ENCODE measurements at places on chromosomes 13 and 19.

DNA sequence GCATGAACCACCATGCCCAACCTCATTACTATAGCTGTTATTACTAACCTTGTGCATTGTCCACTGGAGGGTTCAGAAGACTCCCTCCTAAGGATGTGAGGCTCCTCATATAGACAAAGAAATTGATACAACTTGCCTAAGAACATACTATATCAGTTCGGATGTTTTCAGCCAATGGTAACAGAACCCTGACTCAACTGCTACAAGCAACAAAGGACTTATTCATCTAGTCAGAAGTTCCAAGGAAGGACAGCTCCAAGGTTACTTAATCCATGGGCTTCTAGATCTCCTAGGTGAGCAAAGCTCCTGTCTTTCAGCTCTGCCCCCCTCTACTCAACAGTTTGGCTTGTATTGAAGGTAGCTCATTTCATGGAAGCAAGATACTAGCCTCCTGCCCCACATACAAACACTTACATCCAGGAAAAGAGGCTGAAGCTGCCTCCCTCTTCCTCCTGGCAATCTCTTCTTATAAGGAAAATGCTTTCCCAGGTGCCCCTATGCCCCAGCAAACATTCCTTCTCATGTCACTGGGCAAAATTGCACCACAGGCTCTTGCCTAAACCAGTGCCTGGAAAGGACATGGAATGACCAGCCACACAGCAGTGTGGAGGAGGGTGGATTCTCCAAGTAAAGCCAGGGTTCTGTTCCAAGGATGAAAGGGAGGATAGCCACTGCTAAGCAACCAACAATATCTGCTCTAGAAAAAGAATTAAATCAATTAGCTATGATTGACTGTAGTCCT is 497.8 kb downstream of the FOXO1 start:
- no peak for DNase-seq

- DNase-seq, result no peak
Observed at GRCh38 chr19:16566161-16566560, 6.1 kb downstream of the SLC35E1 start.

GRCh38 chr13:51728972-51729371 is 75.0 kb downstream of the DHRS12 start:
- DNase-seq, result no peak

- no peak for DNase-seq
Observed at GRCh38 chr13:90919153-90919552, 428.3 kb upstream of the MIR17HG start.

DNA sequence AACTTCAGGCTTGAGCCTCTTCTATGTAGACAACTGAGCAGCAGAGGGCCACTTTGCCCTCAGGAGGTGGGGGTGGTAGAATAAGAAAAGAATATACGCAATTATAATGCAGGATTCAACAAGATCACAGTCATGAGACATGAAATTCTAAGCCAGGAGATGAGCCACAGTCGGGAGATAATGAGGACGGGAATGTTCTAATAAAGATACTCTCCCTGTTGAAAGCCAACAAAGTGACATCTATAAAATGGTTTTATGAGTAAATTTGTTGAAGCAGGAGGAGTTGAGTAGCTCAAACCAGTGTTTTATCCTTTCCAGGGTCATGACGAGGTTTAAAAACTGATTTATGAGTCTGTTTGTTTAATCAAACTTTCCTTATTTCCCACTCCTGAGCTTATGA is 152.0 kb upstream of the SERP2 start:
- no peak for DNase-seq

GRCh38 chr19:51600940-51601580 is 29.1 kb downstream of the SIGLEC5 start:
- DNase-seq, result peak; percentile 82

- no peak for DNase-seq
Observed at GRCh38 chr19:12544401-12544876, 6.8 kb downstream of the ZNF564 start.

DNA sequence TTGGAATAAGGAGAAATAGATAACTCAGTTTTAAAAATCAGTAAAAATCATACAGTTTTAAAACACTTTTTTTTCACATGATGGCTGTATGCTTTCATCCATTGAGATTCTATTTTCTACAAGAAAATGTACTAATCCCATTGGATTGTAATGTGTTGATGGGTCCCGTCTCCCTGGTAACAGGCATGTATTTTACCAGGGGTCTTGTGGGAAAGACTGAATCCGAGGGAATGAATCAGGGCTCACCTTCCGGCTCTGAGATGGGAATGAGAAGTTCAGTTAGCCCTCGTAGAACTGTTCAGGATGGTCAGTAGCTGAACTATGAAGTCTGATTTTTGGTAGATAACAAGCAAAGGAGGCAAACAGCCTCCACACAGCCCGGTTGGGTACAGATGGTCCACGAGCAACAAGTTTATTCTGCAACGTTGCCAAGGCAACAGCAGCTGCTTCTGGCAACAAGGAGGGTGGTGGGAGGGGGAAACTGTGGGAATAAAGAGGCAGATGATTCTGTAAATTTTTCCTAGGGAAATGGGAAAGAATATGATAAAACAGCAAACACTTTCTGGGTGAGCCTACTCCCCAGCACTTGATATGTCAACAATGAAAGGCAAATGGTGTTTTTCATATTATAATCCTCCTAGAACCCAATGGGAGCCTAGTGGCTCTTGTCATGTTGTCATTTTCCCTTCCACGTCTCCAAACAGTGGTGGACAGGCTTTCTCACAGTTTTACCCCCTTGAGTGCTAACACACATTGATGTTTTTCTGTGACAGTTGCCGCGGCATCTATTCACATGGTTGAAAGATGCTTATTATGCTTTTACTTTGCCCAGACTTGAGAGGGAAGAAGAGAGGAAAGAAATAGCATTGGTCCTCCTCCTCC is 12.4 kb upstream of the SIAH3 start:
- DNase-seq, result no peak

- DNase-seq, result peak; percentile 2
Observed at GRCh38 chr13:85864963-85865530, 65.8 kb upstream of the SLITRK6 start.

DNA sequence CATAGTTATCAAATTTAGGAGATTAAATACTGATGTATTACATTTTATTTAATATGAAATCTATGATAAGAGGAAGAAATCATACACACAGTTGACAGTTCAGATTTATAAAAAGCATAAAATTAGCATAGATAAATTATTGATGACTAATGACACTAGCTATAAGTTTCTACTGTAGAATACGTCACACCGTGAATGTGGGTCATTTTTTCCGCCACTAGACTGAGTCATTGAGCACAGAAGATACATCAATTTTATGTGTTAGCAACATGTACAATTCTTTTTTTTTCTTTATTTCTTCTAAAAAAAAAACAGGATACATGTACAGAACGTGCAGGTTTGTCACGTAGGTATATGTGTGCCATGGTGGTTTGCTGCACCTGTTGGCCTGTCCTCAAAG is 22.2 kb downstream of the AP2S1 start:
- DNase-seq, result no peak

- DNase-seq, result peak; percentile 59
Observed at GRCh38 chr19:35977446-35978222, 17.4 kb upstream of the SDHAF1 start.

- peak; percentile 91 for DNase-seq
Observed at GRCh38 chr19:27793128-27793643, 1419.8 kb downstream of the UQCRFS1 start.

- DNase-seq, result no peak
Observed at GRCh38 chr13:103815619-103816018, 749.4 kb upstream of the SLC10A2 start.

DNA sequence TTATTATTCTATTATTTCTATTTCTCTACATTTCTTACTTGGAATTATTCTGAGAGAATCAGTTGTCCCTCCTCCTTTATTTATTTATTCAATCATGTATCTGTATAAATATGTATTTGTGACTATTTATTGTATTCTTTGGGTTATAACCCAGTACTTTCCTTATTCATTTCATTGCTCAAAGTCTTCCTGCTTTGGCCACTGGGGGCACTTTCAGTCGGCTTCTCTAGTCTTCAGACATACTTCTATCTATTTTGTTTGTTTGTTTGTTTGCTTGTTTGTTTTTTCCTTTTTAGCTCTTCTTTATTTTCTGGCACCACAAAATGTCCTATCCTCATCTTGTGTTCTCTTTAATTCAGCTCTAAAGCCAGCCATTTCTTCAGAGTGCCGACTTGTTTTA is 260.4 kb downstream of the NALCN start:
- no peak for DNase-seq

GRCh38 chr13:44537248-44537647 is 38.9 kb downstream of the TSC22D1 start:
- no peak for DNase-seq

DNA sequence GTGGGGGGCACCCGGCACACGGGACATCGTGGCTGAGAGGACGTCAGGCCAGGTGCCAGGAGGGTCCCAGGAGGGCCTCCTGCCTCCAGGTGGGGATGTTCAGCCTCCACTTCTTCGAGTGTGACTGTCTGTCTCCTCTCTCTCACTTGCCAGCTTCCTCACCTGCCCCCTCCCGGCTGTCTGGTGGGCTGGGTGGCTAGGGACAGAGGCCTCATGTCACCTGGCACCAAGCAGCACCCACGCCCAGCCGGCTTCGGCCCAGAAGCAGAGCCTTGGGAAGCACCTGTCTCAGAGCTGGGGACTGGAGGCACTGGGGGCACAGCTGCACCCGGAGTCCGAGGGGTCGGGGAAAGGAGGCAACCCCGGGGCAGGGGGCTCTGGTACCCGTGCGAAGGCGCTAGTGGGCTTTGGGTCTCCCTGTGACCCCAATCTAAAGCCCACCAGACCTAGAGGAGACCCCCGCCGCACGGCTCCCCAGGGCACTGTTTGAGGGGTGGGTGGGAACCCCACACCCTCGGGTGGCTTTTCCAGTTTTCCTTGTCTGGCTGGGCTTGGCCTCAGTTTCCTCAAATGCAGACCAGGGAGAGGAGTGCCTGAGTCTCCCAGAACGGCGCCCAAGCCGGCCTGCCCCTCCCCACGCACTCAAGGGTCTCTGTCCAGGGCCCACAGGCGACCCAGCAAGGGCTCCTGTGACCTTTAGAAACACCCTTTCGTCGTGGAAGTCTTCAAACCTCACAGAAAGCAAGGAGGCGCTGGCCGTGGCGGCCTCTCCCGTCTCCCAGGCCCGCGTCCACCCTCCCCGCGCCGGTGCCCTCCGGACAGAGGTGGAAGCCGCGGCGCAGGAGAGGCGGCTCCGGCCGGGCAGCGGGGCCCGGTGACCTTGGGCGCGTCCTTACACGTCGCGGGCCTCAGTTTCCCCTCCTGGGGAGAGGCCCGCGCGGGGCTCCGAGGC is 664 bp upstream of the HCN2 start:
- DNase-seq, result no peak

DNA sequence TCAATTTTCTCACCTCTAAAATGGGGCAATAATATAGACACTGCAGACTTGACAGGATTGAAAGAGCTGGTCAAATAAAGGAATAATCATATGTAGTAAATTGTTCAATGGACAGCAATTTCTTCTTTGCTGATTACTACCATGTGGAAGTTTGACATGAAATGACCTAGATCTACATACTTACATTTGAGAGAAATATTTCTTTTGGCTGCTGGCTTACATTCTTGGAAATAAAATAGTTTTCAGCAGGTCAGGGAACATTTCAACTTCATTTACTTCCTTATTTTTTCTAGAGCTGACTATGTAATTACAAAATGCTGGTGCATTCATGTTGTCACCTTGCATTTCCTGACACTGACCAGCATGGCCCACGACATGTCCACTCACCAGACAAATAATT is 294.6 kb upstream of the MIR17HG start:
- no peak for DNase-seq

DNA sequence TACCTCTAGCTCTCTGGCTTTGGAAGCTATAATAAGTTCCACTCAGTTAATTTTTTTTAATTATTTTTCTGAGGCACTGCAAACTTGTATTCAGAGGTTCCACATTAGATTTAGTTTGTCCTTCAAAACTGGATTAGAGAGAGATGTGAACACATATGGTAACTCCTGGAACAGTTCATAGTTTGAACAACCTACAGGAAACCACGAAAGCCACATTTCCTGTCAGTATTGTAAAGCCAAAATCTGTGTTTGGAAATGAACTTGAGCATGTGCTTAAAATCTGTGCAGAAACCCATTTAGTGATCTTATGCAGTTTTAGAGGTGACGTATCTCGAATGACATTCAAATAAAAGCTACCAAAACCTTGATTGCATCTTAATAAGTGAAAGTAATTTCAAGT is 1952.0 kb downstream of the OLFM4 start:
- DNase-seq, result no peak

- no peak for DNase-seq
Observed at GRCh38 chr13:24313439-24313838, 4.1 kb downstream of the C1QTNF9 start.

GRCh38 chr13:50911081-50911631 is 1.6 kb downstream of the RNASEH2B start:
- peak; percentile 48 for DNase-seq

- DNase-seq, result no peak
Observed at GRCh38 chr19:46365561-46365960, 18.7 kb downstream of the PPP5C start.

GRCh38 chr19:48354332-48354992 is 9.3 kb downstream of the TMEM143 start:
- no peak for DNase-seq

DNA sequence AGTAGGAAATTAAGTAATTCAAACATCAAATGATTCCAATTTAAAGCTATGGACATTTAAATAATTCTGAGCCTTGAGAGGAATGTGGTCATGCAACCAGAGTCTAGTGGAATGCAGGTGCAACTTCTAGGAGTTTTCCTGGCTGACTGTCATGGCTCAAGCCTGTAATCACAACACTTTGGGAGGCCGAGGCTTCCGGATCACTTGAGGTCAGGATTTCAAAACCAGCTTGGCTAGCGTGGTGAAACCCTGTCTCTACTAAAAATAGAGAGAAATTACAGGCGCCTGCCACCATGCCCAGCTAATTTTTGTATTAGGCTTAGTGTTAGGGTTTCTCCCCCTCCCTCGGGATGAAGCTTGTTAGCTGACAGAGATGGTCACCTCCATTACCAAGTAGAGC is 6.4 kb downstream of the ZNF808 start:
- DNase-seq, result no peak

DNA sequence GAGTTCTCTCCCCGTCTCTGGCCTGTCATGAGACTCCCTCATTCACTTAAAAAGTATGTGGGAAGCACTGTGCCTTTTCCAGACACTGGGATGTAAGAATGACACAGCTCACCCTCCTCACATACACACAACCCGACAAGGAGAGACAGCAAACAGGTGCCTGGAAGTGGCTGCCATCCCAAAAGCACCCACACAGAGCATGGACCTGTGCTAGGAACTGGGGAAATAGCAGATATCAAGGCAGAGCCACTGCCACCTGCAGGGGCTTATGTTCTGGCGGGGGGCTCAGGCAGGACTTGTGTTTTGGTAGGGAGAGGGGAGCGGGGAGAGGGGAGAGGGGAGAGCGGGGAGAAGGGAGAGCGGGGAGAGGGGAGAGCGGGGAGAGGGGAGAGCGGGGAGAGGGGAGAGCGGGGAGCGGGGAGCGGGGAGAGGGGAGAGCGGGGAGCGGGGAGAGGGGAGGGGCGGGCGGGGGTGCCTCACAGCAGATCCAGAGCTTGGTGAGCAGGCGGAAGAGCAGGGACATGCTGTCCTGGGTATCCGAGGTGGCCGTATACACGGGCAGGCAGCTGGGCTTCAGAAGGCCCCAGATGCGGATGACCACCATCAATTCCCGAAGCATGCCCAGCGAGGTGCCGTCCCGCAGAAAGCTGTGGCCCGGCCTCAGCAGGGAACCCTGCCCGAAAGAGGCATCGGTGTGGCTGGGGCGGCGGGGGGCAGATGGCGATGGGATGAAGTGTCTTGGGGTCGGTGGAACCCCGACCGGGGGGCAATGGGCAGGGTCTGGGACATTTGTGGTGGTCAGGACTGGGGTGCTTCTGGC is 12.2 kb downstream of the CFD start:
- DNase-seq, result no peak

Measured in GM12865 (cell line).